ENCODE measurements at places on chromosomes 7 and 10.

- no peak for DNase-seq
Observed at GRCh38 chr7:149870274-149870673, 3.5 kb upstream of the ATP6V0E2 start.

DNA sequence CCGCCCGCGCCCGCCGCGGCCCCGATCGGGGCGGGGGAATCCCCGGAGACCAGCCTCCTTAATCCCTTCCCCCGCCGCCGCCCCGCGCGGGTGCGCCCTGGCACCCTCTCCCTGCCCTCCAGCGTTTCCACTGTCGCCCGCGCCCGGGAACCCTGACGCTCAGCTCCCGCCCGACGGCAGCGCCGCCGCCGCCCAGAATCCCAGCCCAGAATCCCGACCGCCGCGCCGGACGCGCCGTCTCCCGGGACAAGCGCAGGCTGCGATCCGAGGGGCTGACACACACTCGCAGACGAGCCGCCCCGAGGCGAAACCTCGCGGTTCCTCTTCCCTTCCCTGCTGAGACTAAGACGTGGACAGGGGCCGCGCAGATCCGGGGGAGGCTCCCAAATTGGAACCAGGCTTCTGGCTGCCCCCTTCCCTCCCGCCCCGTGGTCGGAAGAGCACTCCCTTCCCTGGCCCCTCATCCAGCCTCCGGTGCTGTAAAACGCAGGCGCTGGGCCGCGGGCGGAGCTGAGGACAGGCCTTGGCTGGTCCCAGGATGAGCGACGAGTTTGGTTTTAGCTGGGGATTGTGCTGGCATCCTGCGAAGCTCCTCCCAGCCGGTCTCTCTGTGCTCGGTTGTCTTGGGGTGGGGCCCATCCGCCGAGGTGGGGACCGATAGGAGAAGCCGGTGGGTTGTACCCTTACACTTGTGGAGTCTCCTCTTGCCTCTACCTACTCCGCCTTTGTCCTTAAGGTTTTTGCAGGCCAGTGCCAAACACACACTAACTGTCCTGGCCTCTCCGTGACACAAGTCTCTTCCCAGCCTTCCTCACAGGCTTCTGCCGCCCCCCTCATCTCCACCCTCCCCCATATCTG is 1.1 kb downstream of the MARVELD1 start:
- DNase-seq, result no peak

DNA sequence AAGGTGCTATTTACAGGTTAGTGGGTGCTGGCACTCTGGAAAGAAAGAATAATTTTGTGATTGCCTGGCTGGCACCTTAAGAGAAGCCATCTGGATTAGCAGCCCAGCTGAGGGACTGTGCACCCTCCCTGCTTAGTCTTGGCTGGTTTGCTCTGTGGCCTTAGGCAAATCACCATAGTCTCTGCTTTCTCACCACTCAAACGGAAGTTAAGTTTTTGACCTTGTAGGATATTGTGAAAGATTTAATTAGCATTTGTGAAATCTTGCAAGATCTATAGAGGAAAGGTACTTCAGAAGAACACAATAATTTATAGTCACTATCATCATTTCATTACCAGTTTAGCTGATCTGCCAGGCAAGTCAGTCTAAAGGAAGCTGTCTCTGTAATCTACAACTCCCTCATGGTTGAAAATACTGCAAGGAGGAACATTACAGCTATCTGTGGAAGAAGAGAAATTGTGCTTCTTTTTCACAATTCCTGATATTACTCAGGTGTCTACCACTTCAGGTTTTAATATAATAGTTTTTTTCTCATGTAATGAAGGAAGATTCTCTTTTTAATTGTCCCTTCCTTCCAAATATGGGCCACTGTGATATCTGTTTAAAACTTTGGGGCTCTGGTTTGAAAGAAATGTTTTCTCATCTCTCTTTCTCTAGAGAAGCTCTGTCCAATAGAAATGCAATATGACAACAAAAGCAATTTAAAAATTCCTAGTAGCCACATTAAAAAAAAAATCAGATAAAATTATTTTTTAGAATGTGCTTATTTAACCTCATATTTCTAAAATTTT is 219.6 kb downstream of the PTEN start:
- no peak for DNase-seq

DNA sequence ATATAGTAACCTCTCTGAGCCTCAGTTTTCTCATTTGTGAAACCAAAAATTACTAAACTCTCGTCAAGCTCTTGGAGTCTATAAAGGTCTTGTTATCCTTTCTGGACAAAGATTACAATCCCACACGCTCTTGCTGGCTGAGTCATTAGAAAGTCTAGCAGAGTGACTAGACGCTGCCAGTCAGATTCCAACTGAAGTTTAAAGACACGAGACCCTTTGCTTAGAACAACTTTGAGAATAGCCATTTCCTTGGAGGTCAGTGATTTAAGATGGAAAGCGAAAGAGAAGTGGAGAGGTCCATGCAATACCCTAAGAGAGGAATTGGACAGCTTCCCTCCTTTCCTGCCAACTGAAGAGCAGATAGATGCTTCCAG is 119.5 kb downstream of the APBB1IP start:
- DNase-seq, result no peak

DNA sequence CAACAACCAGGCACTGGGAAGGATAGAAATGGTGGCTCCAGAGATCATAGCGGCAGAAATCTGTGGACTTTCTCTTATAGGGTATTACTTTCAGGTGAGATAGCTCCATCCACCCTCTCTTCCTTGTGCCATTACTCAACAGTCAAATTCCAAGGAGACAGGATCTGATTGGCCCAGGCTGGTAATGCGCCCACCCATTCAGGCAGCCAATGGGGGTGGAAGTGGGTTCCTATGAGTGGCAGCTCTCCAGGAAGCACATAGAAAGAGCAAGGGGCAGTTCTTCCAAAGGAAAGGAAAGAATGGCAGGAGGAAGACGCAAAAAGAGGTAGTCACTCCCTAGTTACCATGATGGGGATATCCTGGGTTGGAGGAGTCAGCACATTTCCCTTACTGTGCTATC is 94.4 kb downstream of the STRA8 start:
- no peak for DNase-seq

All from DND-41 (cell line).